ENCODE measurements at places on chromosomes 2 and 18.

DNA sequence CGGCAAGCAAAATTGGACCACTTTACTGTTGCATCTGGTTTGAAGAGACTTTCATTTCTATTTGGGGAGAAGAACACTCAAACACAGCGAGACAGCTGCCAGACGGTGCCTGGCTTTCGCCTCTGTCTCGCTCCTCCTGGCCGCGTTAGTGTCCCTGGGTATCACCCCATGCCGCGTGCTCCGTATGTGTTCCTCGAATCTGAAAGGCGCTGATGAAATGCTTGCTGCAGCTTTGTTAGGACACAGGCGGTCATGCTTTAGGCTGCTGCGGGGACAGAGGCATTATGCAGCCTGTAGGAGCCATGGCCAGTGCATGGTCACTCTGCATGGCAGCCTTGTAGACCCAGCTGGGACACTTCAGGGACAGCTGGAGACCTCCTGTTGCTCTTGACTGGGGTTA lies 53.9 kb downstream of the LDLRAD4 start:
- no peak for DNase-seq

DNA sequence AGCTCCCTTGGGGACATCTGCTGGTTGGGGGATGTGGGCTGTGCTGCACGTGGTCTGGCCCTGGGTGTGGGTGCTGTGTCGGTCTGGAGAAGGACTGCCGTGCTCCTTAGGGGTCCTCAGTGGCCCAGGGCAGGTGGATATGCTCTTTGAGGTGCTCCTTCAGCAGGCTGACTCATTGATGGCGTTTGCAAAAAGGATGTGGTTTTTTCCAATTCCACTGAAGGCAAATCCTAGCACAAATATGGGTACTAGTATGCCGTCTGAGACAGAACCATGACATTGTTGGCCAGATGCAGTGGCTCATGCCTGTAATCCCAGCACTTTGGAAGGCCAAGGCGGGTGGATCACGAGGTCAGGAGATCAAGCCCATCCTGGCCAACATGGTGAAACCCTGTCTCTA lies 3.3 kb downstream of the PPP1R7 start:
- no peak for DNase-seq

DNA sequence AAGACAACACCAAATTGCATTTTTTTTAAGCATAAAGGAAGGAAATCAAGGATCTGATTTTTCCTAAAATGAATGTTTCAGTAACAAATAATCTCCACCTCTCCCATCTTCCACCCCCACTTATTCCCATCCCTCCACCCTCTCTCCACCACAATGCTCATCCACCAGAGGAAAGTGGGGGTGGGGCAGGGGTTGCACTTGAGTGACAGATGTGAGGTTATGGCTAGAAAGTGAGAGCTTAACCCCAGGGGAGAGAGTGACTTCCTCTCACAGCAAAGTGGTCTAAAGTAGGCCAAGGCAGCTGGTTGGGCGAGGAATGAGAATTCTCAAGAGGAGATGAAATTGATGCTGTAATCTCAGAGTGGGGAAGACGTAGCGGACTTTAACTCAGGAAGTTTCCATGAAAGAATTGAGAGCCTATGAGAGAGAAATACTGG lies 104.7 kb downstream of the HNRNPLL start:
- no peak for DNase-seq

DNA sequence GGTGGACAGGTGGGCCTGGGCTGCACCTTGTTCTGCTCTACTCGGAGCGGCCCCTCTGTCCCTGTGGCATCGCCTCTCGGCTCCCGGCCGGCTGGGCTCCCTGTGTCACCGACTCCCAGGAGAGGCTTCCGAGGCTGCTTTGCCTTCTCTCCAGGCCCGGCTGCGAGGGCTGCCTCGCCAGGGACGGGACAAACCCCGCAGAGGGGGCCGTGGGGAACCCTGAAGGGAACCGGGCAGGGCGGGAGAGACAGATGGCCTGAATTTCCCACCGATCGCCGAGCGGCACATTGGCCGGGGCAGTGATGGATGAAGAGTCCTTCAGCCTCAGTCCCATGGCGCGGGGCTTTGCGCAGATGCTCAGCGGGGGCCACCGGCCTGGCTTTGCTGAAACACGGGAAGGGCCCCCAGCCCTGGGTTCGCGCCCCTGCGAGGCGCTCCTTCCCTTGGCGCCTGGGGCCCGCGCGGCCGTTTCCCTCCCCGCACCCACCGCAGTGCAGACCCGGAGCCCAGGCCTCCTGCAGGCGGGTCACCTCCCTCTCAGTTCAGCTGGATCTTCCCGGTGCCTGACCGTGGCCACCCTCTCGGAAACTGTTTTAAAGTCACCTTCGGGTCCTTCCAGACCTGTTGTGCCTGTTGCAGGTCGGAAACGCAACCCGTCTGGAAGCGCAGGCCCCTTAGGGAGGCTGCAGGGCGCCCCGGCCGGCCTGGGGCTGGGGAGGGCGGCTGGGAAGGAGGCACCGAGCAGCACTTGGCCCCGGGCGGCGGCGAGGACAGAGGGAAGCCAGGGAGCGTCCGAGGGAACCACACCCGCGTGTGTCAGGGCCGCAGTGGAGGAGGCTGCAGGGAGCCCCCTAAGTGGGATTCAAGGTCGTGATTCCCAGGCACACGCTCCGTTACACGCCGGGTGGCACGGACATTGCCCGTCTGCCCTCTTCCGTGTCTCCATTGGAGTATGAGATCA lies 341.9 kb upstream of the SALL3 start:
- DNase-seq = no peak

DNA sequence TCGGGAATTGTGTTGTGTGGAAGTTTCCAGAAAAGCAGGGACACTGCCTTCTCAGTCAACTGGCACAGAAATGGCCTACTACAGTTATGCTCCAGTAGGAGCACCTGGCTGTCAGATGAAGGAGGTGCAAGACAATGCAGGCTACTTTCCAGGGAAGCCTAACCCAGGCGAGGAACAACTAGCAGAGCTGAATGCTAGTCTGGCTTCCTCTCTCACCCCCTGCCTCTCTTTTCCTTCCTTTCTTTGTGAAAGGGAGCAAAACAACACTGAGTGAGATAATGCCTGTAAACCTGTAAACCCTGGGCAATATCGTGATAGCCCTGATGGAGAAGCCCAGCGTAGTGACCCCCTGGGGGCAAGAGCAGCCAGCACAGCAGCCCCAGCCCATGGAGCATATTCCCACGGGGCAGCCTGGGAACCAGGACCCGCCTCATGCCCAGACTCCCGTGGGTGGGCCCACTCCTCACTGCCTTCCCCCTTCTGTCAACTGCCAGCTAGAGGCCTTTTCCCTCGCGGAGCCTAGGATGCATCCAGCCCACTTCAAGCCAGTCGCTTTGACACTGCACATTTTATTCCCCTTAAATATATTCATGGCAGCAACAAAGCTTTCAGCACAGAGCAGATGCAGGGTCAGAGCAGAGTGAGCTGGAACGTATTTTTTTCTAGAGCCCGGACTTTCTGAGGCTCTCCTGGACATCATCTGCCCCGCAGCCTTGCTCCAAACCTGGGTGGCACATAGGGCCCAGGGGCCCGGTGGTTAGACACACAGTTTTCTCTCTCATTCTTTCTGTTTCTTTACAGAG lies 77.0 kb downstream of the PDCL3 start:
- DNase-seq = no peak

- no peak for DNase-seq
Observed at GRCh38 chr2:172179045-172179701, 76.5 kb upstream of the DLX2 start.

DNA sequence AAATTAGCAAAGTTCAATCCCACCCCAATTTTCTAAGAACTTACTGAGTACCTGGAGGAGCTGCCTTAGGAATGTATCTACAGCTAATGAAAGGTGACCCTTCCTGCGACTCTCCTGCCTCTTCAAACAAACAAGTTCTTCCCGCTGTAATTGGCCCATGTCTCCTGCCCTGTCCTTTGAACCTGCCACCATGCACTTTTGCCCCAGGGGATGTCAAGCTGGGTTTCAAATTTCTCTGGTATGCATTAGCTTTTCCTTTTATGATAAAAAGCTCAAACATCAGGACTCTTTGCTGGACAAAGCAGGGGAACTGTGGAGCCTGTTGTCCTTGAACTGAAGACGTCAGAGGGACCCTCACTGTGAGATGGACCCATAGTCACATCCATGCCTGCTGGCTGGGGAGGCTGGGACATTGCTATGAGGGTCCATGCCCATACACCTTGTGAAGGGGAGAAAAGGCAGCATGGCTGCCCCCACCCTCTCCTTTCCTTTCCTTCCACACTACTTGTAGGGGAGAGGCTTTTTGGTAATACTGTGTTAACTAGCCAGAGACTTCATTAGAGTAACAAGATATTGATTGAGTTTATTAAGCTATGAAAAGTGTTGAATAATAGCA lies 210.7 kb upstream of the COPS8 start:
- DNase-seq = no peak

DNA sequence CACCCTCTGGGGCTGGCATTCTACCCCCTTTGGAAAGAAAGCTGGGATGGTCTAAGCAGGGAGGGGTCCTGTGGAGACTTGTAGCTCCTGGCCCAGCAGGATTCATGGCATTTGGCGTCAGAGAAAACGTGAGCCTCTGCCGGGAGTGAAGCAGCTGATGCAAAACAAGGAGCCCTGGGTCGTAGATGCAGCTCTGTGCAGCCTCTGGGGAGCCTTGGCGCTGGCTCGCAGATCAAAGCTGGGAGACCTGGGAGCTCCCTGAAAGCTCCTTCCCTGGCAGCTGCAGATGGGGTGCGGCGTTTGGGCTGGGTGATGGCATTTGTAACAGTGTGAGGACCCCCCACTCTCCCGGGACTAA lies 148.3 kb downstream of the KLHL29 start:
- peak; percentile 38 for DNase-seq

DNA sequence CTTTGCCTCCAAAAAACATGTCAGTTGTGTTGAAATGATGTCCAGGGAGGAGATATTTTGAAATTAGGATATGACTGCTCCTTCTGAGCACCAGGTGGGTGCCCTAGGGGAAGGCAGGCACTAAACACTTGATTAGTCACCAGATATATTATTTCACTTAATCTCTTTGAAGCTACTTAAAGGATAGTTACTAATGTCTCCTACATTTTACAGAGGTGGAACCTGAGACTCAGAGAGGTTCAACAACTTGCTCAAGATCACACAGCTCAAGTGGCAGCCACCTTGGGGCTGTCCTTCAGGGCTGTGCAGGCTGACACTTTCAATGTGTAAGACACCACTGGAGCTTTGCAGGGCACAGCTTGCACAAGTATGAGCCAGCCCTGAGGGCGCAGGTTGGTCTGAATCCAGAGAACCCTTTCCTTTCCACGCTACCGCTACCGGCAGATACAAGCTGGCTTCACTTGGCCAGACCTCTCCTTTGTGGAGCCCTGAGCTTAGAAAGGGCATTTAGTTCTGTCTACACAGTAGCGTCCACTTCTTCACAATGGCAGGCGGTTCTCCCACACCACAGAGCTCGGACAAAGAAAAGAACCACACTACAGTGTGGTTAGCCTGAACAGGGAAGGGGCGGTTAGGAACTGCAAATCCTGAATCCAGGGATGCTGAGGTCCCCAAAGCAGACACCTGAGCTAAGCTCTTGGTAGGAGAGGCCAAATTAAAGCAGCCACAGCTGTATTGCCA lies 16.4 kb downstream of the ALPK2 start:
- DNase-seq = no peak

DNA sequence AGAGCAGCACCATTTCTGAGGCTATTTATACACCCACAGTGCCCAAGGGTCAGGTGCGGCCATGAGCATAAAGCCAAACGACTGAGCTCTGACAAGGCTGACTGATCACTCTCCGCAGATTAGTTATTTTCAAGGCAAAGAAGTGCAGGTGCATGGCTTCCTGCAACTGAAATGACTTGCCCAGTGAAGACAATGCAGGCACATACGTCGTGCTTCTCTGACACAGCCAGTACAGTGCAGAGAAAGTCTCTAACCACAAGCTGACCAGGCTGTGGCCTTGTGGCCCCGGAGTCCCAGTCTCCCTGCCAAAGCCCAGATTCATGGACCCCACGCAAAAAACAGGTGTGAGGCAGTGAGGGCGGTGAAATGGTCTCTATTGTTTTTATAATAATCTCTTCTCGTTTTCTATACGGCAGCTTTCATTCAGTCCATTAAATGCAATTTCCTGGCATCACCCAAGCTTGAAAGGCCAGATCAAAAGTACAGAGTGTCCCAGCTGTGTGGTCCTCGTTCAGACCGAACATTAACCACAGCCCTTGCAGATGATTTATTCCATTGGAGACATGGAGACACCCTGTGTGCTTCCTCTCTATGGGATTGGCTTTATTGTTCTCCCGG lies 447.0 kb upstream of the ID2 start:
- peak; percentile 46 for DNase-seq

DNA sequence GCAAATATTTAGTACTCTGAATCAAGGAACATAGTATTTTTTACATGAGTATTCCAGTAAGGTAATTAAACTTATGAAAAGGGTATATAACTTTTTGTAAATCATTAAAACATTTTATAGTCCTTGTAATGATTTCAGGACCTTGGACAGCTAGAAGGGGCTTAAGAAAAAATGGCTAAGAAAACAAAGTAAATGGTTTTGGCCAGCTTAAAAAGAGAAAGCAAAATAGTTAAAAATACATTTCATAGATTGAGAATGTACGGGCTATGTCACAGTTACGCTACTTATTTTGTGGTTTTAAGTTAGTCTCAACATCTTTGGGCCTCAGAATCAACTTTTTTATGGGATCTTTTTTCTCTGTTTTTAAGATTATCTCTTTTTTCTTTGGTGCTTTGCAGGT lies 26.7 kb downstream of the POLI start:
- no peak for DNase-seq

- no peak for DNase-seq
Observed at GRCh38 chr2:53913721-53914120, 54.0 kb upstream of the GPR75 start.

GRCh38 chr2:43240766-43241150 lies 14.4 kb upstream of the ZFP36L2 start:
- DNase-seq = no peak

GRCh38 chr2:205130111-205130829 lies 552.0 kb upstream of the NRP2 start:
- DNase-seq = no peak

- DNase-seq = no peak
Observed at GRCh38 chr2:104945121-104945520, 91.2 kb downstream of the POU3F3 start.

DNA sequence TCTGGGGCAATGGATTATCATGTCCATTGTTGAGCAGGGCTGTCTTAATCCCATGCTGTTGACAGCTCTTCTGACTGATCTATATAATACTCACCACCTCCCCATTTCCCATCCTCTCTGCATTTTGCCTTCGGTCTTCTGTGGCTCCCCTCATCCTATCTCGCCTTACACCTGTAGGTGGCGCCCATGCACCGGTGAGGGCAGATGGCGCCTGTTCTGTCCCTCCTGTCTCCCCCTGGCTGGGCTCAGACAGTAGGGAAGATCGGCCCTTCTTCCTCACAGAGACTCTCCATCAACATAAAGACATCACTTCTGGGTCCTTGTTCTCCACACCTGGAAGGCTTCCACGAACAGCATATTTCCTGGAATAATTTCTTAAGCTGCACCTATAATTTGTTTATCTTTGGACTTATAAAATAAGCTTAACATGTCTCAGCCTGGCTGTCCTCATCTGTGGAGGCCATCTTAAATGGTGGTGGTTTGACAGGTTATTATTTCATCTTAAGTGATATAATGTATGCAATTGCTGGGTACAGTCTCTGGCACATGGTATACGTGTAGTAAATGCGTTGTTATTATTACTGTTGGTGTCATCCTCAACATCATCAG lies 10.9 kb upstream of the CDH20 start:
- DNase-seq = peak; percentile 67

- no peak for DNase-seq
Observed at GRCh38 chr2:218345491-218346236, 11.0 kb upstream of the CATIP start.

All from NCI-H2081 (cell line).